ENCODE measurements at places on chromosomes 11 and 22.

DNA sequence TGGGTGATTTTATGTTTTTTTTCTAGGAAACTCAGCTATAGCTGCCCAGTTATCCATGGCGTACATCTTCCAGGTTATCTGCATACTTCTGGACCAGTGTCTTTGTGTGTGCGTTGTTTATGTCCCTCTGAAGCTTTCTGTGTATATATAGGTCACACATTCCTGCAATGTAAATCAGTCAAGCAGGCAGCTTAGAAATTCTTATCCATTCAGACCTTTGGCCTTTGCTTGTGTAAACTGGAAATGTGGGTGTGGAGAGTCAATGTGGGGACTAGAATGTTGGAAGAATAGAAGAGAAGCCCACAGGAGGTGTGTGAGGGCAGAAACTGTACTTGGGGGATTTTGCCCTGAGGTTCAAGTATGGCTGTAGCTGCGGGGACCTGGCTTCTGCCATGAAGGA, 51.7 kb downstream of the BARX2 start:
- DNase-seq = no peak

- DNase-seq = no peak
Observed at GRCh38 chr11:111177037-111177871, 68.3 kb upstream of the POU2AF2 start.

GRCh38 chr11:113475160-113475761, at the start of gene DRD2:
Gene DRD2, minus strand, starts transcription at chr11:113475398. Its CDS starts 50,747 bp downstream, at chr11:113424651.
- no peak for DNase-seq

GRCh38 chr22:49845666-49846459, 7.8 kb upstream of the ZBED4 start:
- DNase-seq = no peak

GRCh38 chr11:72569966-72570892, 104.0 kb downstream of the PDE2A start:
- no peak for DNase-seq

DNA sequence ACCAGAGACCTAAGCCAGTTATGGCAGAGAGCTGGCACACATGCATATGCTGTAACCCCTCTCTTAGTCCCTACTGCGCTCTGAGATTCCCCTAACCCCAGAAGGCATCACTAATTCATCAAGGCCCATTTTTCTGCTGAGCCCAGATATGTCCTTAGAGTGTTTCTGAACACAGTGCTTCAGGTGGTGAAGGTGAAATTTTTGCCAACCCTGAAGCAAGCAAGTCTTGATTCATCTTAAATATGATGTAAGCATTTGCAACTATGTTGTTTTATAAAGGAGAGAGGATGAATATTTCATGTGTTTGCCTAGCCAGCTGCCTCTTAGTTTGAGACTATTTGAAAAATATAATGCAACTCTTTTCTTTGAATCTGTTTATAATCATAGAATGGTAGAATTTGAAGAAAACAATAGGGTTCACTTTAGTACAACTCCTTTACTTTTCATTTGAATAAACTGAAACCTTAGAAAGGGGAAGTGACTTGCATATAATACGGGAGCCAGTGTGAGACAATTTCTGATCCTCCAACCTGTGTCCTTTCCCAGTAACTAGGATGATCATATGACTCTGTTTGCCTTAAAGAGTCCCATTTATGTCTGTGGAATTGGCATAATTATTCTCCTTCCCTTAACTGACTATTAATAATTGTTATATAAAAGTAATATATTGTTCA, 194.3 kb upstream of the MTNR1B start:
- DNase-seq = no peak

DNA sequence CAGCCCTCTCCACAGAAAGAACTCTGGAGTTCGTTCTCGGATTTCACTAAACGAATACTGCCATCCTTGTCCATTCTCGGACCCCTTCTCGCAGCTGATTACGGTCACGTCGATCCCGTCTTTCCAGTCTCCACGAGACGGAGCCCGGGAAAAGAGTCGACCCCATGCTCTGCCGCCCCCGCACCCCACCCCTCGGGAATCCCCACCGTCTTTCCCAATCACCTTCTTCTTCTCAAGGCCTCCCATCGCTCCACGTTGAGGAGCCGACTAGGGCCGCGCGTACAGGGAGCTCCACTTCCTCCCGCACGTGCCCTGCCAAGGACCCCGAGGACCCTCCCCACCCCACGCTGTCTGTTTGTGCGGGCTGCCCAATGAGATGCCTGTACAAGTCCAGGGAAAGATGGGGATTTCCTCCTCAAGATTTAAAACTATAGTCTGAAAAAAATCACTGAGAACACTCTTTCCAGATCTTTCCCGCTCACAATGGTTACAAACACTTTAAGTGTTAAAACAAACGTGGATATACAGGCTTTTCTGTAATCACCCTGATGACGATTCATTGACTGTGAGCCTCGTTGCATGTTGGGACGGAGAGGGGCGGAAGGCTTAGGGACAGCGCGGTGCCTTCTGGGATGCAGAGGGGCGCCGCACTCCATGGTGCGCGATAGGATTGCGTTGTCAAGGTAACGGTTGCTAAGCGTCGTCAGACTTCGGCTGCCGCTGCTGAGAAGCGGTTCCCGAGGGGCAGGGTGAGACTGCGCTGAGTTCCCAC, at the start of gene PES1:
PES1 (minus strand) TSS at position 323 of the 772 bp plus-strand sequence; CDS start at position 246, 77 bp downstream.
- peak; percentile 95 for DNase-seq

DNA sequence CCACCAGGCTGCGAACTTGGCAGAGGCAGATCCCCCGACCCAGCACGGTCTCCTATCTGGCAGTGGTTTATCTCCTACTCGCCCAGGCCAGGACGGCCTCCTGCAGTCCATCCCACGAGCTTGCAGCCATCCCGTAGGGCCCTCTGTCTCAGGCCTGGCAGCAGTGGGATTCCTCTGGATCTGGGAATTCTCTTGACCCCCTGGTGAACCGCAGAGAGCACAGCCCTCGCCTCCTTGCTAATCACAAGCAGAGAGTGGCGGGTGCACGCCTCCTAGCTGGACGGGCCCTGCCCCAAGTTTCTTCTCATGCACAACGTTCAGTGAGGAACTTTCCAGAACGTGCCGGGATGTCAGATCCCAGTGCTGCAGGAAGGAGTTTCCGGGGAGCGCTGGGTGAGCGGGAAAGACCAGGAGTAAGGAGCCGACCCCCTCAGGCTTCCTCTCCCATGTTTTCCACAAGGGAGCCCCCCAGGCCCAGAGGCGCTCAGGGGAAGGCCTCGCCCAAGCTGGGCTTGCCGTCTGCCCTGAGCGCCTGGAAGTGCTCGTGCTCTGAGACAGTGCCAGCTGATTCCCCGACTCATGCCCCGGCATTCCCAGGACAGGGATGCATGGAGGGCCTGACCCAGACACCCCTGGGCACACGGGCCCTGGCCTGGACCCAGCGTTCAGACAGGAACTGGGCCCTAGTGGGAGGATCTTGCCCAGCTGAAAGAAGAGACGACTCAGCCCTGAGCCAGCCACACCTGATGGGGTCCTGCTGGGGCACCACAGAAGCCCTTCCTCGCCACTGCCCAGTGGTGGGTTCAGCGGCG, 24.6 kb downstream of the IGF2 start:
- no peak for DNase-seq

GRCh38 chr22:34812631-34813030, 253.3 kb upstream of the ISX start:
- DNase-seq = no peak

GRCh38 chr22:30290342-30291057, 1.2 kb upstream of the CASTOR1 start:
- DNase-seq = no peak

DNA sequence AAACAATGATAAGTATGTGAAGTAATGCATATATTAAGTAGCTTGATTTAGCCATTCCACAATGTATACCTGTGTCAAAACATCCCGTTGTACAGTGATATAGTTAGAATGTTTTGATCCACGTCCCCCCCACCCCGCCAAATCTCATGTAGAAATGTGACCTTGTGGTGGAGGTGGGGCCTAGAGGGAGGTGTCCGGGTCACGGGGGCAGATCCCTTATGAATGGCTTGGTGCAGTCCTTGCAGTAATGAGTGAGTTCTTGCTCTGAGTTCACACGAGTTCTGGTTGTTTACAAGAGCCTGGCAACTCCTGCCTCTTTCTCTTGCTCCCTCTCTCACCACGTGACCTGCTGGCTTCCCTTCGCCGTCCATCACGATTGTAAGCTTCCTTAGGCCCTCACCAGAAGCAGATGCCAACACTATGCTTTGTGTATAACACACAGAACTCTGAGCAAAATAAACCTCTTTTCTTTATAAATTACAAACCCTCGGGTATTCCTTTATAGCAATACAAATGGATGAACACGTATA, 41.6 kb downstream of the FANCF start:
- no peak for DNase-seq

DNA sequence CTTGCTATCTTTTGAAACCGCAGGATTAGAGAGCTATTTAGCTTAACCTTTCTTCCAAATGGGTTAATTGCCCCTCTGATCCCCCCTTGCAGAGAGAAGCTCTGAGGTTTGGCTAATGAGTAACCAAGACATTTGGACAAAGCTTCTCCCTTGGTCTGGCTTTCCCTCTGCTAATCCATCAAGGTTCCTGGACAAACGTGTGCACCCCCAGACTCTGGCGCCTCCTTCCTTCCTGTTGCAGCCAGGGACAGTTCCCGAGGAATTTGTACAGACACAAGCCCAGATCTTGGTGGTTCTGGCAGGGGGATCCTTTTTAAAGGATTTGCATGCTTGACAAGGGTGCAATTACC, 1.6 kb downstream of the KIAA1671 start:
- no peak for DNase-seq

GRCh38 chr22:20298110-20298802, 21.6 kb downstream of the DGCR6L start:
- DNase-seq = no peak

- DNase-seq = no peak
Observed at GRCh38 chr11:57619331-57619730, 21.8 kb downstream of the SERPING1 start.

DNA sequence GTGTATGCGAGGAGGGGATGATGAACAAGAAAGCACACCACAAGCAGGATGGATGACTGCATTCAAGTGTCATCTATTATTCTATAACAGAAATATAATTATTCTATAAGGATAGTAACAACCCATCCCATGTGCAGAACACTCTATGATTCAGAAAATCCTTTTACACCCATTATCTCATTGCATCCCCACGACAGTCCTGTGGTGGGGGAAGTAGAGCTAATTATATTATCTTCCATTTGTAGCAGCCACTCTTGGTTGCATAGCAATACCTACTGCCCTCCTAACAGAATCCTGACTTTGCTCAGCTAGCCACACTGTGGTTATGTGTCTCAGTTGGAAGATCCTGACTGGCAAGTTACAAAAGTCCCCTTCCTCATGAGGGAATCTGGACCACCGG, 406.5 kb upstream of the NARS2 start:
- no peak for DNase-seq

- DNase-seq = no peak
Observed at GRCh38 chr22:50272044-50272802, 2.0 kb upstream of the MAPK11 start.

DNA sequence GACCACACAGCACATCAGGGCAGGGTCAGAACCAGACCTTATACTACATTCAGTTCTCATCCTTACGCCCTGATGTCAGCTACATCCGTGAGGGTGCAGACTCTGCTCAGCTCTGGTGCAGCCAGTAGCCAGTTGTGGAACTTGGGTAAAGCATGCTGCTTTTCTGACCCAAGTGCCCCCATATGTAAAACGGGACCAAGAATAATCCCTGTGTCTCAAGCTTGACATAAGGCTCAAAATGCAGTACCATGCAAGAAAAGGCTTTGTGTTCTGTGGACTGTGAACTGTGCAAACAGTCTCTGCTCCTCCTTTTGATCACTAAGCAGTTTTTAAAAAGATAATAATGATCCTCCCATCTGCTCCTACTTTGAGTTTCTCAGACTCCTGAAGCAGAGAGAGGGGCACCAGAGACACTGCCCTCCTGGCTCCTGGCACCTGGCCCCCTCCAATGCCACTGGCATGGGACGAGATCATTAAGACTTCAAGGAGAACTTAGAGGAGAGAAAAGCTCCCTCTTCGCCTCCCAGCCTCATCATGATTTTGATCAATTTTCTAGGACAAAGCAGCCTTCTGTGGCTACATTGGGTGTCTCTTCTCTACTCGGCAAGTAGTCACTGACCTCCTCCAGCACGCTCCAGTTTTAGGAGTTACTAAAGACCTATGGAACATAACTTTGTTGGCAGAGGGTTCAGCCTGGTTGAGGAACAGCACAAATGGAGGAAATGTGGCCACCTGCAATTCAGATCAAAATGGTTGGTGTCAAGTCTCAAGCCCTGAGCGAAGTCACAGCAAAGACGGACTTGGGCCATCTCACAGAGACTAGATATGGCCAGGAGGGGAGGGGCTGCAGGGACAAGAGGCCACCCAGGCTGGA, 23.9 kb downstream of the IL10RA start:
- no peak for DNase-seq

- no peak for DNase-seq
Observed at GRCh38 chr22:37431801-37432707, 4.8 kb upstream of the ELFN2 start.

DNA sequence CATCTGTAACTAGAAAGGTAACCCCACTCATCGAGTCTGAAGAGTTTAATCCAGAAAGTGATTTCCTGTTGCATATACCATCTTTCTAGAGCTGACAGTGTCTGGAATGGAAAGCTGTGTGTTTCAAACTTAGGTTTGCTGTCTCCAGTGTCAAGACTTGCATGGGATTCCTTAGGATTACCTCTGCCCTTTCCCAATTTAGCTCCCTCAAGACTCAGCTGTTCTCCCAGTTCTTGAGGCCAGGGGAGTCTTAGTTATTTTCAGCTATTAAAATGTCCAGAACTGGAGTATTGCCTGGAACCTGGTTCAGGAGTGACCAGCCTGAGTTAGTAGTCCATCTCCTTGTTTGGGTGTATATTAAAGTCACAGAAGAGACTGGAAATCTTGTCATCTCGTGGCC, 25.0 kb upstream of the LDHA start:
- DNase-seq = no peak

GRCh38 chr22:22546490-22546889, 12.6 kb downstream of the PRAME start:
- no peak for DNase-seq

Measured in posterior cingulate gyrus (tissue), 11 donors.